Stimulated activated naive CD8-positive, alpha-beta T cell treated with anti-CD3 and anti-CD28 coated beads, Interleukin-15, Interleukin-2, amounts not matched to agents 100 U/mL and 50 U/mL, for 24 hours (primary cell): ENCODE measurements at places on chromosomes 16 and 17.

DNA sequence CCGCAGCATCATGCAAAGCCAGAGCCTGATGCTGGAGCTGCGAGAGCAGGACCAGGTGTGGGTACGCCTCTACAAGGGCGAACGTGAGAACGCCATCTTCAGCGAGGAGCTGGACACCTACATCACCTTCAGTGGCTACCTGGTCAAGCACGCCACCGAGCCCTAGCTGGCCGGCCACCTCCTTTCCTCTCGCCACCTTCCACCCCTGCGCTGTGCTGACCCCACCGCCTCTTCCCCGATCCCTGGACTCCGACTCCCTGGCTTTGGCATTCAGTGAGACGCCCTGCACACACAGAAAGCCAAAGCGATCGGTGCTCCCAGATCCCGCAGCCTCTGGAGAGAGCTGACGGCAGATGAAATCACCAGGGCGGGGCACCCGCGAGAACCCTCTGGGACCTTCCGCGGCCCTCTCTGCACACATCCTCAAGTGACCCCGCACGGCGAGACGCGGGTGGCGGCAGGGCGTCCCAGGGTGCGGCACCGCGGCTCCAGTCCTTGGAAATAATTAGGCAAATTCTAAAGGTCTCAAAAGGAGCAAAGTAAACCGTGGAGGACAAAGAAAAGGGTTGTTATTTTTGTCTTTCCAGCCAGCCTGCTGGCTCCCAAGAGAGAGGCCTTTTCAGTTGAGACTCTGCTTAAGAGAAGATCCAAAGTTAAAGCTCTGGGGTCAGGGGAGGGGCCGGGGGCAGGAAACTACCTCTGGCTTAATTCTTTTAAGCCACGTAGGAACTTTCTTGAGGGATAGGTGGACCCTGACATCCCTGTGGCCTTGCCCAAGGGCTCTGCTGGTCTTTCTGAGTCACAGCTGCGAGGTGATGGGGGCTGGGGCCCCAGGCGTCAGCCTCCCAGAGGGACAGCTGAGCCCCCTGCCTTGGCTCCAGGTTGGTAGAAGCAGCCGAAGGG, 24.2 kb downstream of the C1QTNF1 start:
- no peak for DNase-seq

DNA sequence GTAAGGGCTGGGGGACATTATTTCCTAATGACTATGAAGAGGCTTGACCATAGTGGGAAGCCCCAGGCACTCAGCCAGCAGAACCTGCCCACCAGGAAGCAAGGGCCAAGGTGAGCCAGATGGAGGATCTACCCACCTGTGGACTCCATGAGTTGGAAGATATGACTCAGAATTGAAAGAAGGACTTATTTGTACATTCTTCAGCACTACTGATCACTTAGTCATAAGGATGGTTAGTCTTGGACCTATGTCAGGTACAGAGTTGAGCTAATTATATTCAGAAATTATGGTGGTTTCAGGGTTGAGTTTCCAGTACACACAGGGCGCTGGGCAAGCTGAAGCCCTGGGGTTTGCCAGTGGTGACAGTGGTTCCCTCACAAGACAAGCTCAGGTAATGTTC, 24.0 kb upstream of the GRIN2A start:
- no peak for DNase-seq

DNA sequence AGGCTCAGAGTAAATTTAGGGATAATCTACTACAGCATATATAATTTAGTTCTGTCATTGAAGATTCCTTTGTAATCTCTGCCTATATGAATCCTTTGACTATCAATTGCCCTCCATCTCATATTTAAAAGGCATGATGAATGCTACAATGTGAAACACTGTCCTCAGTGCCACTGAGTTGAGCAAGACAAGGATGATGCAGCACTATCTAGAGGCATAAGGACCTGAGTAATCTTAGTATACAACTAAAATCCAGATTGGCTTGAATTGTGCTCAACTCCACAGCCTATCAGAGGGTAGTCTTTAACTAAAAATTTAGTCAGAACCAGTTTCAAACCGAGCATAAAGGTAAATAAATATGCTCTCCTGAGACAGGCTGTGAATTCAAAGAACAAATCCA, 11.6 kb upstream of the STRADA start:
- DNase-seq = no peak

- no peak for DNase-seq
Observed at GRCh38 chr17:82178499-82179261, 34.0 kb downstream of the CCDC57 start.

GRCh38 chr16:85838876-85839585, 39.5 kb downstream of the COX4I1 start:
- DNase-seq = no peak

DNA sequence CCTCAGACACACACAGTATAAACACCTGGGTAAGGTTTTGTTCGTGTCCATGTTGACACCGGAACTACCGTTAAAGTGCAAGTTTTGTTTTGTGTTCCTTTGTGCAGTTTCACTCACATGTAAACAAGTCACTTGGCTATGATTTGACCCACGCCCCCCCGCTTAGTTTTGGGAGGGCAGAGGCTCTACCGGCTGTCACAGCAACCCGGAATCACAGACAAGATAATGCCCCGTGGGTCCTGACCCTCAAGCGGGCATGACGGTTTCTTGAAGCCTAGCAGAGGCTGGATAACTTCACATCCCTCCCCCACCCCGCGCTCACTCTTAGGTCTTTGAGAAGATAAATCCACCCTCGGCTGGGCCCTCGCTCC, 1.7 kb downstream of the RASD1 start:
- DNase-seq = no peak

DNA sequence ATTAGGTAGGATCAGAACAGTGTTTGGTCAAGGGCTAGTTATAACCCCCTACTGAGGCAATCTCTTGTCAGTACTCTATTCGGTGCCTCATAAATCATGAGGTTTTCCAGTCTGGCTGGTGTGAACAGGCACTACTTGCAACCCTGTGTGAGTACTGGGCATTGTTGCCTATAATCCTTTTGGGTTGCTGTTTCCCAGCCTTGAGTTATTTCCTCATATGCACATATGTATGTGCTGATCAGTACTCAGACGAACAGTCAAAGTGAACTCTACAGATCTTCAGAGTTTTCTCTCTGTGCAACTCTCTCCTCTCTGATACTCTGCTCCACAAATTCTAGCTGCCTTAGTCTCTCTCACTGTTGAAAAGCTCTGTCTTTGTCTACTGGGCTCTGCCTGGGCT, 164.3 kb downstream of the CDK5R1 start:
- DNase-seq = no peak

- DNase-seq = no peak
Observed at GRCh38 chr17:78041386-78042179, 83.1 kb downstream of the TNRC6C start.

DNA sequence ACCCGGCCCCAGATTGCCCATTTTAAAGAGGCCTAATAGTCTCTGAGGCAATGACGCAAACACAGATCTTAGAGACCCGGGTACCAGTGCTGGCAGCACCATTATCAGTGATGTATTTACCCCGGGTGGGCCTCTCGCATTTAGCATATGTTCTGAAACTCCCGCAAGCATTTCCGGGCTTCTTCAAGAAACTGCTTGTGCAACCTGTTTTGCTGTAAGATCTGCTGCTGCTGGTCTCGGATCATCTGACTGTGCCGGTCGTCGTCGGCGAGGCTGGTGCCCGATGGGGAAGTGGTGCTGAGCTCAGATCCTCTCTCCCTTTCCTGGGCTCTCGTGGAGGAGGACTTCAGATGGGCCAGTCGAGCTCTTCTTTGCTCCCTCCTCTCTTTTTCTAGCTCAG, 12.5 kb downstream of the CEP295NL start:
- peak; percentile 57 for DNase-seq

DNA sequence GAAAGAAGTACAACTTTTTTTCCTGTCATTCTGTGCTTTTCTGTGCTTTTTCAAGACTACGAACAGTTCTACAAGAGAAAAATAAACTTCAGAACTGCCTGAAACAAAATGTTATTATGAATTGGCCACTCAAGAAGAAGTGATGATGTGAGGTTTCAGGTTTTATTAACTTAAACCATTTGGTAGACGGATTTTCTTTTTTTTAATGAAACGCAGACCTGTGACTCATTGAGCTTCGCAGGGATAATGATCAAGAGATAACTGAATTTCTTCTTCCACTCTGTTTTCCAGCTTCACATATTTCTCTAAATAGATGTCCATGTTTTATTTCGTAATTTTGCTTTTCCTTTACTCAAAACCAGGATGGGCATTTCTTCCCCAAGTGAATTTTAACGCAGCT, 32.7 kb downstream of the AIPL1 start:
- DNase-seq = no peak

GRCh38 chr17:83101805-83102480, 22.5 kb downstream of the METRNL start:
- DNase-seq = no peak

GRCh38 chr16:83343935-83344366, 463.8 kb upstream of the HSBP1 start:
- DNase-seq = no peak

DNA sequence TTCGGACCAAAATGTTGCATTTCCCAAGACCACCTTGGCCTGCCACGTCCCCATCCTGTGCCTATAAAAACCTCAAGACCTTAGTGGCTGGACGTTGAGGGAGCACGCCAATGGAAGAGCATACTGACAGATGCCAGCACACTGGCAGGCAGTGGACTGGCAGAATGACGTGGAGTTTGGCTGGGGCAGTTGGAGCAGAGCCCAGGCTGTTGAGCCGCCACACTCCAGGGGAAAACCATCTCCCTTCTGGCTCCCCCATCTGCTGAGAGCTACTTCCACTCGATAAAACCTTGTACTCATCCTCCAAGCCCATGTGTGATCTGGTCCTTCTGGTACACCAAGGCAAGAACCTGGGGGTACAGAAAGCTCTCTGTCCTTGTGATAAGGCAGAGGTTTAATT, 494.1 kb downstream of the CDH11 start:
- no peak for DNase-seq

DNA sequence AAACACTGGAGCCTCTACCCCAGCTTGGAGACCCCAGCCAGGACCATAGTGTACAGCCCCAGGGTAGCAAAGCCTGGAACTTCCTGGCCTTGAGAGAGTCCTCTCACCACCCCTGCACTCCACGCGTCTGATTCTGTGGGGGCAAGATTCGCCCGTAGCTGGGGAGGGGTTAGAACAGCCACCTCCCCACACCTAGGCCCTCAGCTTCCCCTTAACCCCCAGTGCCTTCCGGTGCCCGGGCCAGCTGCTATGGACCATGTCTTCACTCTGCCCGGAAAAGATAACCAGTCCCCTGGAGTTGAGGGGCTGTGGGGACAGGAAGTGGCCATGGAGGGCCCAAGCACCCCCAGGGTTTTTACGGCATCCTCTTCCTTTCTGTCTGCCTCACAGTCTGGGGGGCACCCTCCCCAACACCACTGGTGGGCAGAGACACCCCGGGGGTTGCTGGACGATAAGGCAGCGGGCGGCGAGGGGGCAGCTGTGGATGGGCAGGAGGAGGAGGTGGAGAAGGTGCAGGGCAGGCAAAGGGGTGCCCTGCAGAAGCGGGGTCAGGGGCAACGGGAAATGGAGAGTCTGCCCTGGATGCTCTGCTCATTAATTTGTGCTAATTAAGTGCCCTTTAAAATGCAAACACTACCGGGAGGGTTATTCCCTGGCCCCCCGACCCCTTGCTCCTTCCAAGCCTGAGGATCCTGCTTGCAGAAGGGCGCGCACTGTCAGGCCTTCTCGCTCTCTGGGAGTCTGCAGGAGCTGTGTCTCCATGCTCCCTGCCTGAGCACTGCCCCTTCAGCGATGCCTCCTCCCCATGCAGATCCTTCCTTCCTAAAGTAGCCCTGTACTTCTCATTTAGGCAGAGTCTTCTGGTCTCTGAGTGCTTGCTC, 2.4 kb downstream of the PRSS27 start:
- no peak for DNase-seq

DNA sequence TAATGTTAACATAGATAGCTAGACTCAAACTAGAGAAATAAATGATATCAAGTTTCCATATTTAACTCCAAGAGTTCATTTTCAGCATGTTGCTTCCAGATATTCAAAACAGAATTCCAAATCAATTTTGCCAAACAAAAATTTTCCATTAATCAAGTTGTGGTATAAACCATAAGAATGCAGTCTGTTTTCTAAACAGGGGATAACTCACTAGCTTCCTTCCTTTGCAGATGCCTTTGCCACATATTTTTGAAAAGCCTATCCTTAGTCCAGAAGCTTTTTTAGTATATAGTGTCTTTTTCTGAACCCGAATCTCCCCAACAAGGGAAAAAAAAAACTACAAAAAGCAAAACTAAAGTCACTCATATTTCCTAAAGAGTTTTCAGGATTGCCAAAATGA, 61.5 kb downstream of the HELZ start:
- DNase-seq = no peak

DNA sequence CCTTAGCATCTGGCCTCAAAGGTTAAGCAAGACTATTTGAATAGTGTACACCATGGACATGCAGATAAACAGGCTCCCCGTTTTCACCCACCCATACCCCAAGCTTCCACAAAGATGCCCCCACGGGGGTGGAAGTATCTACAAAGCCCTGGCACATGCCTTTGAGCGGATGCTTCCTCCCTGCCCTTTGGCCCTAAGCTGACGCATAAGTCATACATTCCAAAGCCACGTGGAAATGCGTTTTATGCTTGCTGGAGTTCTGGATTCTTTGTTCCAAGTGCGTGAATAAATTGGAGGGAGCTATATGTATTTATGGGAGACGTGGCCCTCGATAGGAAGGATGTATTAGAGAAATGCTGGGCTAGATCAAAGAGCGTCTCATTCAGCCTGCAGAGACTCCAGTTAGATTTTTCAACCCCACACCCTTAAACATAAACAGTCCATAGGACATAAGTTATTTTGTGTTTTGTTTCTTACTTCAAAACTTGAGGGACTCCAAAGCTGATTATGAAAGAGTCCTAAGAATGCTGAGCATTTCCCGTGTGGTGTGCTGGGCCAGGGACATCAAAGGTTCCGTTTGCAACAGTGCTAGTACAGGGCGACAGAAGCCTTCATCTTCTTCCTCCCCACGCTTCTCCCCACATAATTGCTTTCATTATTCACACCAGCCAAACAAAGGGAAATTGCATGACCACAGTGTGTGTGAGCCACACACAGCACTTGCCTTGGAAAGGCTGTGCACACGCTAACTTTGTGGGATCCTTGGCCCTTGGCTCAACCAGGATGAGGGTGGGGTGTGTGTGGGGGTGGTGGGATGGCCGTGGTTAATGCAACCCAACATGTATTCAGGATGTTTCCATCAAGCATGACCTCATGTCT, 73.6 kb downstream of the WIPI1 start:
- DNase-seq = peak; percentile 30

- DNase-seq = no peak
Observed at GRCh38 chr16:4386451-4386805, 14.8 kb downstream of the VASN start.

GRCh38 chr16:90010676-90011507, 8.4 kb downstream of the DBNDD1 start:
- DNase-seq = no peak

GRCh38 chr16:819336-820043, 19.0 kb upstream of the GNG13 start:
- no peak for DNase-seq

DNA sequence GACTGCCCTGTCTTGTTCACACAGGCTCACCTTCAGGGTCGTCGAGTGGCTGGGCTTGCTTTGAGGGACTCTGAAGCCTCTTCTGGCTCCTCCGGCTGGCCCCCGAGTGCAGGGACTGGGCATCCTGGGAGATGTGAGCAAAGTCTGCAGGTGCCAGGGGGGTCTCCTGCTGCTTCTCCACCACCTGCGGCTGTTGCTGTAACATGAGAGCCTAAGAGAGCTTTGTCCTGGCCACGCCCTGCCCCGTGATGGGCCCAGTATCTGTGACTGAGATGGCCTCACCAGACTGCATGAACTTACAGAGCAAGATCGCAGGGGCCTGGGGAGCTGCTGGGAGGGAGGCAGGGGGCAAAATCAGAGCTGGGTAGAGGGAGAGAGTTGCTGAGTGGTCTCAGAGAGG, 12.5 kb downstream of the ERN2 start:
- no peak for DNase-seq

- DNase-seq = no peak
Observed at GRCh38 chr16:53081686-53082407, 27.1 kb downstream of the CHD9 start.
